ENCODE measurements at places on chromosomes 11 and 22.

DNA sequence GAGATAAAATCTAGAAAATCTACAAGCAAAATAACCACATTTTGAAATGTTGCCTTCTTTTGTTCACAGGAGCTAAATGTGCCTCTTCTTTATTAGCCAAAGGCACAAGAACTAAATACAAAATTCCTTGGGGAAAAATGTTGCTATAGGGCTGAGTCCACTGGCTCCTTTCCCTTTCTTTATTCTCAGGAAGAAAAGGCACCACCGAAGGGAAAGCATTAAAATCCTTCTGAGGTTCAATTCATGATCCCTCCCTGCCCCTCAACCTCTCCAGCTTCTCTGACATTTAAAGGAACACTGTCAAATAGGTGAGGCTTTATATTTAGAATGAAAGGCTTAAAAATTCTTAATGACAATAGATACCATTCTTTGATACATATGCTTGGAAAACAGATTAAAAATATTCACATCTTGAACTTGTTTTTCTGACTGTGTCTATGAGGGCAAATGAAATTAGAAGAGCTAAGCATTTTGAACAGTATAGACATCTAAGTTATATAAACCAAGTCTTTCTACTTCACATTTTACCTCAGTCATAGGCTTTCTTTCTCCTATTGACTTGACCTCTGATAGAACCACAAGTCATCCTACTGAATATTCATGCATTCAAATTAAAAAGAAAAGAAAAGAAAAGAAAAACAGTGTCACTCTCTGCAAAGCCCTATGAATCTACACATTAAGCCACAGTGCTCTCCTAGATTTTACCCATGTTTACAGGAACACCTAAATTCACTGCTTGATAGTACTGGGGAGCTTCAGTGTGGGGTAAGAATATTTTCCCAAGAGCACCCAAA is 148.2 kb downstream of the MAML2 start:
- DNase-seq = no peak

- DNase-seq = no peak
Observed at GRCh38 chr22:35961480-35962295, 66.9 kb downstream of the RBFOX2 start.

GRCh38 chr11:110901441-110901840 is 189.2 kb upstream of the ARHGAP20 start:
- no peak for DNase-seq

GRCh38 chr11:23543651-23544222 is 683.5 kb upstream of the CCDC179 start:
- no peak for DNase-seq

DNA sequence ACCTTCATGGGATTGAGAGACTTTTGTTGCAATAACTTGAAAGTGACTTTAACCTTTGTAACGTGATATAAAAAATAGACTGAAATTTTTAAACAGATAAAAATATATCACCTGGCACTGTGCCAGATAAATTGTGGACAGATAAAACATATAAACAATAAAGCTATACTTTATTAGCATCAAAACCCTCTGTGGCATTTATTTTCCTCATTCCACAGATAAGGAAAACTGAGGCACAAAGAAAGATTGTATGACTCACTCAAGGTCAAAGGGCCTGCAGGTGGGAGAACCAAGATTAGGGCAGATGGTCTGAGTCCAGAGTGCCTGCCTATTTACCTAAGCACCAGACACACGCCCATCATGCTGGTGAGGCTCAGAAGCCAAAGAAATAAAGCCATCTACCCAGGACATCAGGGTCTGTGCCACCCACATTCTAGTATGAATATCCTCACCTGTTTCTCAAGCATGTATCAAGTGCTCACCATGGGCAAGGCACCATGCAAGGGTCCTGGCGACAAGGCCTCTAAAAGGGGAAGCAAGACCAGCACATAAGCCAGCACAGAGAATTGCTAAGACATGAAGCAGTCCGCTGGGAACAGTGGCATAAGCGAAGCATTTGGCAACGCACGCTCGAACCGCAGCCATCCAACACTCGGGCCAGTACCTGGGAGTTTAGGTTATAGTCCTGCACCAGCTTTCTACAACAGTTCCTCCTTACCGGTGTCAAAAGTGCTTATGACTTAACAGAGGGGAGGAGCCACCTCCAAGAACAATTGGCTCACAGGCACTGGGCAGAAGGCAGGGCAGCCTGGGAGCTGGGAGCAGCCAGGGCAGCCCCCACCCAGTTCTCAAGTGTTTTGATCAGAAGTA is 17.6 kb downstream of the MYH9 start:
- DNase-seq = peak; percentile 74

DNA sequence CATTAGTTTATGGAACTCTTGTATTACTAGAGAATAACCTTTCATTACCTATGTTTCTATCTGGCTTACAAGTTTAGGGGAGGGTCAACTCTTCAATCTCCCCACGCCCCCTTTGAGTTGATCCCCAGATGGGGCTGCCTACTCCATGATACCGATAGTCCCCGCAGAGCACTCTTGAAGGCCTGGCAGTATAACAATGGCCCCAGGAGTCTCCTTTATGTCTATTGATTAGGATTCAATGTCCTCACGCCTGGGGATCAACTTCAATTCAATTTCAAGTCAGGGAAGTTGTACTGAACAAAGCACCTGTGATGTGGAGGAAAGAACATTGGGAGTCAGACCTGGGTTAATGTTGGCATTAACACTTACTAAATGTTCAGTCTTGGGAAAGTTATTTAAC is 520.2 kb downstream of the METTL15 start:
- no peak for DNase-seq

GRCh38 chr11:104798789-104799188 is 99.5 kb downstream of the CASP12 start:
- DNase-seq = no peak

GRCh38 chr22:28406246-28406645 is 273.4 kb downstream of the TTC28 start:
- DNase-seq = no peak

DNA sequence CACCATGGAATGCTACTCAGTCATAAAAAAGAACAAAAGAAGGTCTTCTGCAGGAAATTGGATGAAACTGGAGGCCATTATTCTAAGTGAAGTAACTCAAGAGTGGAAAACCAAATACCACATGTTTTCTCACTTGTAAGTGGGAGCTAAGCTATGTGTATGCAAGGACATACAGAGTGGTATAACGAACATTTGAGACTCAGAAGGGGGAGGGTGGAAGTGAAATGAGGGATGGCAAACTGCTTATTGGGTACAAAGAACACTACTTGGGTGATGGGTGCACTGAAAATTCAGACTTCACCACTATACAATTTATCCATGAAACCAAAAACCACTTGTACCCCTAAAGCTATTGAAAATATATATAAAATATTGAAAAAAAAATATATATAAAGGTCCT is 13.4 kb upstream of the CAT start:
- no peak for DNase-seq

GRCh38 chr11:134261626-134262488 is 8.5 kb downstream of the ACAD8 start:
- no peak for DNase-seq

DNA sequence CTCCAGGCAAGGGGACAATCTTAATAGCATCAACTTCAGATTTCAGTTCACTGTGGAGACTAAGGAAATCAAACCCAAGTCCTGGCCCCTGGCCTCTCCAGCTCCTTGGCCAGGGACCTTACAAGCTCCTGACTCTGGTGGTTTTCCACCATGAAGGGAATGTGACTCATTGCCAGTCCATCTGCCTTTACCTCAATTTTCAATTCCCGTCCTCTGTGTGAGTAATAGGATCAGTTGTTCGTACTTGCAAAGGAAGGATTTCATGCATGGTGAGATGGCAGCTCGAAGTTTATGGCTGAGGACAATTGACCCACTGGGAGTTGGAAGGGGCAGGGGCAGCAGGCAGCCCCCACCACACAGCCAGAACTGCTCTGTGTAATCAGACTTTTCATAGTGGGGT is 42.5 kb downstream of the INSC start:
- DNase-seq = no peak

DNA sequence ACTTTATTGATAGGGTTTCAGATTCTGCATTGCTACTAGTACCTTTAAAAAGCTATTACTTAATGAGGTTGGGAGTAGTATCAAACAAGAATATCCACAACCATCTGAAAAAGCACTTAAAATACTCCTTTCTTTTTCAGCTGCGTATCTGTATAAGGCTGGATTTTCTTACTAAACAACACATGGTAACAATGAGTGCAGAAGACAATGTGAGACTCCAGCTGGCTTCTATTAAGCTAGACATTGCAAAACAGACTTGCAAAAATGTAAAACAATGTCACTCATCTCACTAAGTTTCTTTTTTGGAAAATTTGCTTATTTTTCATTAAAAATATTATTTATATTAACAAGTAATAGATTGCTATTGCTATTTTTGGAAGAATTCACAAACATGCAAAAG is 132.6 kb downstream of the WNT11 start:
- DNase-seq = no peak

DNA sequence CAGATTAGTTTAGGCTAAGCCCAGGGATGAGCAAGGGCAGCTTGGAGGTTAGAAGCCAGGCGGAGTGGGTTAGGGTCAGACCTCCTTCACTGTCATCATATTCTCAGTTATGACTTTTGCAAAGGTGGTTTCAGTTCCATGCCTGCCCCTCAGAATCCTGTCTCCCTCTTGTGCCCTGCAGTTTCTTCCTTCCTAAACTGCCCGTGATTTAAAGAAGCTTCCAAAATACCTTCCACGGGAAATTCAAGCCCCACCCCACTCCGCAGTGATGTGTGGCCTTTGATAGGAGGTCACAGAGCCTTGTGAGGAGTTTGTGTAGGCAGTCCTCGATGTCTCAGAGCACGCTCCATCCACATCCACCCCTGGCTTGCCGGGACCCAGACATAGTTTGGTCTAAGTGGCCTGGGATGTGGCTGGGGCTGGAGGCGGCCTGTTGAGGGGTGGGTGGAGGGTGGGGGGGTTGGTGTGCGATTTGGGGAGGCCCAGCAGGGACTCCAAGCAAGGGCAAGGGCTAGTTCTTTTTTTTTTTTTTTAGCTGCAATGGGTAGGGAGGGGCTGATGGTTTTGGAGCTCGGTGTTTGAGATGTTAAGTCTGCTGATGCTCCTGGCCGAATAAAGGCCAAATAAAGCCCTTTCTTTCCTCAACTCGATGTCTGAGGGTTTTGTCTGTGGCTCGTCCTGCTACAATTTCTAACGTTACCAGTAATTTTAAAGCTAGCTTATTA is 1.6 kb upstream of the IFITM1 start:
- DNase-seq = no peak

- no peak for DNase-seq
Observed at GRCh38 chr11:94727819-94728218, 40.3 kb upstream of the AMOTL1 start.

DNA sequence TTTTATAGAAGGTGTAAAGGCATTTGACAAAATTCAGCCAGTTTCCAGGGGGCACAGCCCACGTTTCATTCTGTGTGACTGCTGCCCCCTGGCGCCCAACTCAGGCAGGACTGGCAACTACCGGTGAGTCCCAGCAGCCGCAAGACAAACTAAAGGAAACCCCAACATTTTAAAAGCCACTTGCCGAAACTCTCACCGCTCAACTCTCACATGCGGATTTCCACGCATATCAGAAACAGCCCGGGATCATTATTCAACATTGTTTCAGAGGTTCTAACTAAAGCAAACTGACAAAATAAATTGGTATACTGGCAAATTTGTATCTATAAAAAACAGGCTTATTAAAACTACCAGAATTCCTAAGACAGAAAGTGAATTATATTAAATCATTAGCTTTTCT is 48.2 kb downstream of the MORC2 start:
- DNase-seq = peak; percentile 29

- no peak for DNase-seq
Observed at GRCh38 chr11:86957976-86958646, 2.9 kb upstream of the FZD4 start.

- no peak for DNase-seq
Observed at GRCh38 chr11:44978274-44978960, 27.7 kb upstream of the TP53I11 start.

GRCh38 chr22:36935313-36935610 is 21.8 kb downstream of the CSF2RB start:
- no peak for DNase-seq

DNA sequence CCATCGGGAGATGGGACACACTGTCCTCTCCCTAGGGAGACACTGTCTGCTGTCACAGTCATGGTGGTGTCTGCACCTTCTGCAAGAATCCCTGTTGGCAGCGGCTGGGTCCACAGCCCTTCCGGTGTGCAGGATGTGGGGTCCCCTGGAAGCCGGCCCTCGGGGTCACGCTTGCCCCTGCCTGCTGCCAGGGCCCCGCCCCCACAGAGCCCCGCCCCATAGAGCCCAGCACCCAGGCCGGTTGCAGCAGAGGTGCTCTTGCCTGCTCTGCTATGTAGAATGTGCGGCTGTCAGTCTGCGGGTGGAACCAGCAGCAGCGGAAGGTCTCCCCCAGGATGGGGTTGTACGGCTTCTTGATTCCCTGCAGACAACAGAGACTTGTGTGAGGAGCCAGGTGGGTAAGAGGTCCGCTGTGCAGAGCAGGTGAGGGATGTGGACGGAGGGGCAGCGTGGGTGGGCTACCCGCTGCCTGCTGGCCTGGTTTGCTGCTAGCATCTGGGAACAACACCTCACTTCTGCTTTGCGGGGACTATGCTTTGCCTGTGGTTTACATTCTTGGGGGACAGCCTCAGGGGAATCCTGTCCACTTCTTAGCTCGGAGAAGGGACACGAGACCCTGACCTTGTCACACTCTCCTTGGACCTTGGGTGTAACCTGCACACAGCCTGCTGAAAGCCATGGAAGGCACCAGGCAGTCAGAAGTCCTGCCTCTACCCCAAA is 44.9 kb upstream of the CARS1 start:
- DNase-seq = no peak

DNA sequence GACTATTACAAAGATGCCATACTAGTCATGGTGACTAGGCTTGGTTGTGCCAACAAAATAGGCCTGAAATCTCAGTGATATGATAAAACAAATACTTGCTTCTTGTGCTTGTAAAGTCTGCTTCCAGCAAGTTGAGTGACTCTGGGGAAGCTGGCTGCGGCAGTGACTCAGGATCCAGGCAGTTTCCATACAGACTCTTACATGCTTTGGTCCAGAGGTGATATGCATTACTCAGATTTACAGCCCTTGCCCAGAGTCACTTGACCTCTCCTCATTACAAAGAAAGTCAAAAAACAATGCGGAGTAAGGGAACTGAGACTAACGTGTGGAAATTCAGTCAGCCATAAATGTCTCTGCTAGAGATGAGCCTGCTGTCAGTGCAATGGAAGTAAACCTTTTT is 387.5 kb downstream of the KCNA4 start:
- DNase-seq = no peak

GRCh38 chr22:29475550-29475949 is 4.5 kb upstream of the NEFH start:
- no peak for DNase-seq

DNA sequence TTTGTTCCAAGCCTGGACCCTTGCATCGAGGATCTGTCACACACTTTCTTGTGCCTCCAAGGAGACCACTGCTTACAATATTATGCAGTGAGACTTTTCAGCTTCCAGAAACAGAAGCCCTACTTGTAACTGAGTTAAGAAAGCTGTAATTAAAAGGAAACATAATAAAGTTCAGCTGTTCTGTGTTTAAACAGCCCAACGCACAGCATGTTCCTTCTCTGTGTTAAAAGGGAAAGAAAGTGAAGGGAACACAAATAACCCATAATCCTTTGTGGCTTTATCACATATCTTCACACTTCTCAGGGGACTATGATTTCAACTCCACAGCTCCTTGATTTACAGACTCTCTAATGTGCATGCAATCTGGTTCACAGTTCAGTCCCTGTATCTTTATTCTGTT is 200.3 kb upstream of the MTNR1B start:
- no peak for DNase-seq

All from SHP77 treated with DMSO at 0.1 percent for 48 hours (cell line).